ENCODE measurements at places on chromosomes 2 and 18.

GRCh38 chr2:96113367-96113677, 3.0 kb downstream of the ADRA2B start:
- no peak for DNase-seq

DNA sequence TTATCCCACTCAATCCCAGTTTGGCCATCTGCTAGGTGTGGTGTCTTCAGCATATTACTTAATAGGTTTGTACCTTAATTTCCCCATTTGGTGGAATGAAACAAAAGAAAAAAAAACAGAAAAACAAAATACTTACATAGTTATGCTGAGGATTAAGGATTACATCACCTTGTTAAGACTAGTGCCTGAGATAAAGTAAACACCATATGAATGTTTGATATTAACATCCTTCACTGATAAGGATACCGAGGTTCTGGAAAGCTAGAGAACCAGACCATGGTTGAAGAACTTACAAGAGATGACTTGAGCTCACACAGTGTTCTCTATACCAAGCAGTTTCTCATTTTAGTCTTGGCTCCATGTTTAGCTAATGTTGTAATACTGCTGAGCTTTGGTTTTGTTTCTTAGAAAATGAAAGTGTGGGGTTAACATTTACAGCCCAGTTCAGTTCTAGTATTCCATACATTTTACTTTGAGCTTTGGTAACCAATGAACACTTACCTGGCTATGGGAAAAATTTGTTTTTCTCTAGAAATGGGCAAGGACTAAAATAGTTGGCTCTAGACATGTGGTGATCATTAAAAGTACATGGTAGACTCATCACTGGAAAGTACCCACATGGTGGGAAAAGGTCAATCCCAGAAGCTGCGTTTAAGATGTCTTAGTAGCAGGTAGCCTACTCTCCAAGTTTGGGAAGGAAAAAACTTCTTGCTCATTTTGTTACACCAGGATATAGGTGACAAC, 5.8 kb upstream of the GPD2 start:
- DNase-seq: no peak

DNA sequence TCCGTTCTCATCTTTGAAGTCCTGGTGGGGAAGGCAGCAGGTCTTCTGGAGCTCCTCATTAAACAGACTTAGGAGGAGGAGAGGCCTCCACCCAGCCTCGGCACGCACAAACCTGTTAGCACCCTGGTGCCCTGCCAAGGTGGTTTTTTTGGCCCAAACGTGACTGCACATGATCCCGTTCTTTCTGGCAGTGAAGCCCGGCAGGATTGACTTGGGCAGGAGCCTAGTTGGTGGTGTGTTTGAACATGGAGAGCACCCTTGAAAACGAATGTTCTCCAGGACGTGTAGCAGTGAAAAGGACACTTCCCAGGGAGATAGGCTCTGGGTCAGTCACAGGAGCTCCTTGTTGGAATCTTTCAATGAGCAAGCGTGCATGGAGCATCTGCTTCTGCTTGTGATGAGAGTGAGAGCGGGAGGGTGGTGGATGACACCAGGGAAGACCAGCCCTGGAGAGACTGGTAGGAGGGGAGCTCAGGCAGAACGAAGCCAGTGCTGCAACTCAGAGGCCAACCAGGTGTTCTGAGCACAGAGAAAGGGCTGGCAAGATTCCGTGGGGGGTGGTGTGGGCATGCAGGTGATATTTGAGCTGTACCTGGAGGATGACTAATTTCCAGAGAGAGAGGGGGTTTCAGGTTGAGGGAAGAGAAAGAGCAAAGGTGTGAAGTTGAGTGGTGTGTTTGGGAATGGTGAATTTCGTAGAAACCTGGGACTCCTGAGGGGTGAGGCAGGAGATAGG, 73.8 kb downstream of the TANC1 start:
- DNase-seq: no peak

DNA sequence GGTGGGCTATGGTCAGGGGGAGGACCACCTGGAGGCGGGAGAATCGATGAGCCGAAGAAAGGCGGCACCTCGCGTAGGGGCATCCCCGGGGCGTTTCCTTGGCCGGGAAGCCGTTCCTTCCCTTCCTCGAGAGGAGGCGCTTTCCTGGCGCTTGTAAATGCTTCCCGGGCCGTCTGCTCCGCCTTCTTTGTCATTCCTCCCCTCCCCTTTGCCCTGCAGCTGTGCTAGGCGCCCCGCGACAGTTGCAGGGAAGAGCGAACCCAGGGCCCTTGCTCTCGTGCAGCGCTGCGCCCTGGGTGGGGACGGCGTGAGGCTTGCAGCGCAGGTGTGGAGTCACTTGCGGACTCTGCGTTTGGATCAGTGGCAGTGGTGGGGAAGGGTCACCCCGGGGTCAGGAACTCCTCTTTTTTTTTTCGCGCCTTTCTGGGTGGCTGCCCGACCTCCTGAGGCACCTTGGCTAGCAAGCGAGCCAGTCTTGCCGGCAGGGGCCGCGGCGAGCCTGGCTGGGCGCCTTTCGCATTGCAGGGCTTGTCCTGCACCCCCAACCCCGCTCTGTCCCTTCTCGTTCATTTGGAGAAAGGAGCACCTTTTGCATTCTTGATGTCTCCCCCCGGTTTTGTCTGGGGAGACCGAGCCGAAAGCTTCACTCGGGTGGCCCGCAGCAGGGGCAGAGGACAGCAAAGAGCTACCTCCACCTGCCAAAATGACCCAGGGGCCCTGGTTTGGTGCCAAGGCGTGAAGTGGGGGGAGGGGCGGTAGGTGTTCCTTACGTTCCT, 858 bp downstream of the KCNS3 start:
- no peak for DNase-seq

GRCh38 chr2:128626760-128627511, 308.3 kb upstream of the HS6ST1 start:
- DNase-seq: no peak

DNA sequence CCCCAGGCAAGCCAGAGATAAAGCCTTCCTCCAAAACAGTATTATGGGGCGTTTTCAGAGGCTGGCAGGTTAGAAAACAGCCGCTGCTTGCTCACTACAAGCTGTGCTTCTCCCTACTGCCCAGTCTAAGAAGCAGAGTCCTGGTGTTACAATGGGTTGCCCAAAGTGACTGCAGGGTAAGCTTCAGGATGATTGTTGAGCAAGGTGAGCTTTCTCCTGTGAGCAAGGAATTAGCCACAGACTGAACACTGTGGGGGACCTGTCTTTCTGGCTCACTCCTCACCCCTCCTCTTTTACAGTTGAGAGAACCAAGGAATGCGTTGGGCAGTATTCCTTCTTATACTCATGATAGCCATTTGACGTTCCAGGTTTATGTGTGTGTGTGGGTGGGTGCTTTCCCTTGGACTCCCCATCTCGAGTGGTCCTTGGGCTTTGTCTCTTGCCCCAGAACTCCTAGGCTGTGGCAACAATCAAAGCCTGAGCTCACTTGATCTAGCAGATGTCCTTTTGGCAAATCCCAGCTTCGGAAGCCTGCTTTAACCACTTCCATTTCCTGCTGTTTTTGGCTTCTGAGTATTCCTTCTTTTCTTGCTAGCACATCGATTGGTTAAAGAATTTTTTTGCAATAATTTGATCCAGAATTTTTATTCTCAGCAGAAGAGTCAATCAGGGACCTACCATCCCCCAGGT, 47.5 kb downstream of the KDM3A start:
- DNase-seq: no peak

GRCh38 chr2:108833219-108833618, 46.6 kb downstream of the CCDC138 start:
- DNase-seq: no peak

- DNase-seq: no peak
Observed at GRCh38 chr2:208990716-208991115, 433.1 kb upstream of the MAP2 start.

- DNase-seq: no peak
Observed at GRCh38 chr2:11056614-11057013, 98.7 kb upstream of the SLC66A3 start.
